ENCODE measurements at places on chromosomes 2 and 18.

- no peak for DNase-seq
Observed at GRCh38 chr18:33575451-33575850, 2.6 kb upstream of the ASXL3 start.

- no peak for DNase-seq
Observed at GRCh38 chr2:196376984-196377877, 205.9 kb upstream of the STK17B start.

DNA sequence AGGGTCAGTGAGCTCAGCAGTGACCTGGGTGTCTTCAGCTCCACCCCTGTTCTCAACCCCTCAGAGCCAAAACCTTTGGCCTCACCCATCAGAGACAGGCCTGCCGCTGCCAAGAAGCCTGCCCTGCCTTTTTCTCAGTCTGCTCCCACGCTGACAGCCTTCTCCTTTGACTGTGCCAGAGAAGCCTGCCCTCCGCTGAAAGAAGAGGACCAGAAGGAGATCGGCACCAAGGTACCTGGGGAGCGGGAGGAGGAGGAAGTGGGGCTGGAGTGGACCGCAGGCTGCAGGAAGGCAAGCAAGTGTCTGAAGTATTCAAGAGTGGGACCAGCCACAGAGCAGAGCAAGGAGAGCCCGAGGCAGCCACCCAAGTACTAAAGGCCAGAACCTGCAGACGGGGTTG, 33.2 kb downstream of the TOGARAM2 start:
- no peak for DNase-seq

DNA sequence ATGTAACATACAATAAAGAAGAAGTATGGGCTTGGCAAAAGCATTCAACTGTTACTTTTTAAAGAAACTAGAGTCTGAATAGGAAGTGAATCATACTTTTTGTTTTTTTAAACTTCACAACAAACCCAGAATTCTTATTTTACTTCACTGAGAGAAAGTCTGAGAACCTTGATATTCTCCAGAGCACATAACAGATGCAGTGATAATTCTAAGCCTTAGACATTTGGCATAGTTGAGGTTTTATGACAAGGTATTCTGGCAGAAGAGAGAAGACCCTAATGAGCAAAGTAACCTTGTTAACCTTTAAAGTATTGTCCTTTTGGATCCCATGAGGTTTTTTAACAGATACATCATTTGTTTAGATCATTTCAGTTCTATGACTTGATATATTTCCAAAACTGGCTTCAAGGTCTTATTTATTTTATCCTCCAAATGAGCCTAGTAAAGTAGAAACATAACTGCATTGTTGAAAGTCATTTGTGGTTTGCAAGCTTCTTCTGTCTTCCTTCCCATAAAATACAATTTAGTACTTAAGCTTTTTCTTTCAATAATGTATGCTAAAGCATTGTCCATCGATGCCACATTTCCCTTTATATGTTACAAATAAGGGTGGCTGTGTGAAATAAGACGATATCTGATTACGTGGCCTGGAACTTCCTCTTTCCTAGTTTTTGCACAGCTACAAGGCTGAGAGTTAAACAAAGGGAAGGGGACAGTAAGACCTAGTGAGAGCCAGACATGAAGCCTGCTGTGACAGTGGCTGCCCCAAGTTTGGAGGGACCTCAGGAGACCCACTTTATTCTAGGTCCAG, 86.1 kb upstream of the ITPRID2 start:
- no peak for DNase-seq

- DNase-seq = no peak
Observed at GRCh38 chr2:235981631-235982030, 186.6 kb downstream of the GBX2 start.

DNA sequence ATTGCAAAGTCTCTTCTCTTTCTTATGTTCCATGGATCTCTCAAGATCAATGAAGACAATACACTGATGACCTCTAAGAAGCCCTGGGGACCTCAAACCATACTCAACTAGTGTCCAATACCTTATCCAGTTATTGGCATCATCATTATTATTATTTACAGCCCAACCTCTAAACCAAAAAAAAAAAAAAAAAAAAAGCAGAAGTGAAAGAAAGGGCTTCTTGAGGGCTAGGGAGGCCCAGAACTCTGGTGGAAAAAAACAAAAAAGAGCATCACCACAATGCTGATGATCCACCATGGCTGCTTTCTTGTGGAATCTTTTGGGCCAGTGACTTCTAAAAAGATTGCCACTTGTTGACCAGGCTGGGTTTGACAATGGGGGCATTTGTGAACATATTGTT, 324.9 kb downstream of the LPIN1 start:
- no peak for DNase-seq

DNA sequence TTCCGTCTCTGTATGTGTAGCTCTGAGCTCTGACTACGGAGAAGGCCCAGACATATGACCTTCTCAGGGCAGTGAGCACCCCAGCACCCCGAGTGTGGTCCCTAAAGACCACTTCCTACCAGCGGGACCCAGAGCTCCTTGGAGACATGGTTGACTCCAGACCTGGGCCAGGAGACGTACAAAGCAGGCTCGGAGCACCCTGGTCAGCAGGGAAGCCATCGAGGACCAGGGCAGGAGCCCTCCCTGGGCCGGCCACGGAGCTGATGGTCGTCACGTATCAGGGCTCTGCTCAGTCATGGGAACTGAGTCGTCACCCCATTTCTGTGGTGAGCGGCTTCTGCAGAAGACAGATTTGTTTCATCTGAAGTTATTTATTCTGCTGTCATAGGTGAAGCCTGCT, 12.8 kb upstream of the NEU4 start:
- DNase-seq = no peak

DNA sequence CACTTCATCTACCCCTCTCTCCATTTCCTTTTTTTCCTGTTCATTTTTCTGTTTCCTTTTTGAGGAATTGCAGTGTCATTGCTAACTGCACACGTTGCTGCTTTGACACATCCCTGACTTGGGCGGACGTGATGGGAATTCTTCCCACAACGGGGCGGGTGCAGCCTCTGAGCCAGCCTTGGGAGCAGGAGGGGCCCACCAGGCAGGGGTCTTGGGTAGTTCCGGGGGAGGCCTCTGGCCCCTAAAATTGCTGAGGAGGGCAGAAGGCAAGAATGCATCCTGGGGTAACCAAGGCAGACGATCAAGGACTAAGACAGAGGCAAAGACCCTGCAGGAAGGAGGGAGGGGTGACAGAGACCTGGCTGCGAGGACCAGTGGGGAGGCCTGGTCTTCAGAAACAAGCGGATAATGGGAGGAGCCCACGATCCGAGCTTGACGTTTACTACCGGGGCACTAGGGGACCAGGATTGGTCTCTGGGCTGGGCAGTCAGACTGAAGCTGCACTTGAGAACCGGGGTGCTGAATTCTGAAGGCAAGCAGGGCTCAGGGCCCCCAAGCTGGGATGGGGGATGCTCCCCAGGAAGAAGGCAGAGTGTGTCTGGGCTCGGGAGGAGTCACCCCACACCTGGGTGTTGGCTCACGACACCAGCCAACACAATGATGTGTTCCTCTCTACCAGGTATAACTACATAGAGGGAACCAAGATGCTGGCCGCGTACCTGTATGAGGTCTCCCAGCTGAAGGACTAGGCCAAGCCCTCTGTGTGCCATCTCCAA, 14.8 kb upstream of the CNDP1 start:
- DNase-seq = no peak

DNA sequence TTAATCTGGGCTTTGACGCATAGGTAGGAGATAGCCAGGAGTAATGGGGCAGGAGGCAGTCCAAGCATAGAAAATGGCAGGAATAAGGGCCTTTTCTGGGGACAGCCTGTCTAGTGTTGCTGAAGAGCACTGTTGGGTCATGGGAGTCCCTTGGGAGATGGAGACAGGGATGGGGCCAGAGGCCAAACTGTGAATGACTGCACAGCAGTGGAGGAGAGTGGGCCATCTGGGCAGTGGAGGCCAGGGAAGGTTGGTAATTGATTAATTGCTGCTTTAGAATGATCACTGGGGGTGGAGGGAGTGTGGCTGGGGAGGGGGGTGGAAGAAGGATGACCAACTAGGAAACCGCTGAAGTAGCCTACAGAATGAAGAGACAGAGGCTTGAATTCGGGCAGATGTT, 28.6 kb upstream of the CREG2 start:
- no peak for DNase-seq

GRCh38 chr2:10792660-10793400, 19.8 kb downstream of the PDIA6 start:
- DNase-seq = no peak

DNA sequence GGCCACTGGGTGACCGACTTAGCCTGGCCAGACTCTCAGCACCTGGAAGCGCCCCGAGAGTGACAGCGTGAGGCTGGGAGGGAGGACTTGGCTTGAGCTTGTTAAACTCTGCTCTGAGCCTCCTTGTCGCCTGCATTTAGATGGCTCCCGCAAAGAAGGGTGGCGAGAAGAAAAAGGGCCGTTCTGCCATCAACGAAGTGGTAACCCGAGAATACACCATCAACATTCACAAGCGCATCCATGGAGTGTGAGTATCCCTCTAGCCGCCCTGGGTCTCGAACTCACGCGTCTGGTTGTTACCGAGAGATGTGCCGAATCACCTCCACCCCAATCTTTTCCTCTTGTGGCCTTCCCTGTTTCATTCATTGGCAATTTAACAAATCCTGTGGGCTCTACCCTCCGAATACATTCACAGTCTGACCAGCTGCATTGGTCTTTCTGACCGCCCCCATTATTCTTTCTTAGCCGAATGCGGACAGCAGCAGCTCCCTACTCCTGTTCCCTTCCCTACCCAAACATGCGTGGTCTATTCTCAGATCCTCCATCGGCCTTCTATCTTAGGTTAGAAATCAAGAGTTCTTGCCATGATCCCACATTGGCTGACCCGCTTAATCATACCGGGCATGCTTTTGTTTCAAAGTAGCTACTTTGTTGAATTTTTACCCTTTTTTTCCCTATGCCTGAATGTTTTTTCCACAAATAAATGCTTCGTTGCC, 631 bp downstream of the RPL31 start:
- DNase-seq = no peak

DNA sequence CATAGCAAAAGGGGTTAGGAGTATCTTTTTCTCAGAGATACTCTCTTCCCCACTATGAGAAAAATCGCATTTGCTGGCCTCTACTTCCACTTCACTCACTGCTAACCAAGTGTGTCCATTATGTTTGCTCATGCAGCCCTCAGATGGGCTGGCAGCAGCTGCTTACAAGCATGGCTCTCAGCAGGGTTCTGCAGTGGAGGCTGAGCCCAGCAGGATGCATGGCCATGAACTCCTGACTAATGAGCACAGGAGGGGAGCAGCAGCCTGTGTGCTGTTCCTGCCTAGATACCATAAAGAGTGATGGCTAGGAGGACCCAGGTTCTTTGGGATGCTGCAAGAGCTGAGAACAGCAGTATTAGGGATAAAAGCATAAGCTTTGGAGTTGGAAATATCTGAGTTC, 316.9 kb upstream of the THSD7B start:
- no peak for DNase-seq

- DNase-seq = no peak
Observed at GRCh38 chr18:53165770-53166169, 825.8 kb downstream of the DCC start.

DNA sequence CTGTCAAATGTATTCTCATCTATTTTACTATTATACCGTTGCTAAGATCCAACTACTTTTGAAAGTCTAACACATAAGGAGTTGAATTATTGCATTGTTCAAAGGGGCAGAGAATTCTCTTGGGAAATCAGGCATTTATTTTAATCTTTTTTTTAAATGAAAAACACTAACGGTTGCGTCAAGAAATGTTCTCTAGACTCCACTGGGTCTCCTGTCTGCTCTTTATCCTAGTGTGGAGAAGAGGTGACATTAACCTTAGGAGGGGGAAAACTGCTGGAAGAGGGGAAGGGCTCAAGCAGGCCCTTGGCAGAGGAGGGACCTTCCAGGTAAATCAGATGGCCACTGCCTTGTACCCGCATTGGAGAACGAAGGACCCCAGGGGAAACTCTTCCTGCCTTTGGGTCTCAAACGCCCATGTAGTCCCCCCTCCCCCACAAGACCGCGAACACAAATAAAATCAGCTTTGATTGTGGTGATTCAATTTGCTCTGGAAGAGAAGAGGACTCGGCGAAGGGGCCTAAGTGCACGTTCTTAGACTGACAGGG, 1.1 kb upstream of the APCDD1 start:
- no peak for DNase-seq

DNA sequence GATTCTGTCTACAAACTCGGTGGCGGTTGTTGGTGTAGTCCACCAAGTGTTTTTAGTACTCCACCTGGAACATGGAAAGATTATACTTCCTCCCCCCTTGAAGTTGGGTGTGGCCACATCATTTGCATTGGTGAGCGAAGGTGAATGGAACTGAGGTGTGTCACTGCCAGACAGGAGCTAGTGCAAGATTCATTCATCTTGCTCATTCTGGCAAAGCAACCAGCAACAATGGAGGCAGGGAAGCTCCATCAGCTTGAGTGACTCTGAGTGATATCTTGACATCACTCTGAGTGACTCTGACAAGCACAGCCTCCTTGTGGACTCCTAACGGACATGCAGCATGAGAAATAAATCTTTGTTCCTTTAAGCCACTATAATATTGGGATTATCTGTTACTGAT, 54.7 kb upstream of the SLC1A4 start:
- no peak for DNase-seq

DNA sequence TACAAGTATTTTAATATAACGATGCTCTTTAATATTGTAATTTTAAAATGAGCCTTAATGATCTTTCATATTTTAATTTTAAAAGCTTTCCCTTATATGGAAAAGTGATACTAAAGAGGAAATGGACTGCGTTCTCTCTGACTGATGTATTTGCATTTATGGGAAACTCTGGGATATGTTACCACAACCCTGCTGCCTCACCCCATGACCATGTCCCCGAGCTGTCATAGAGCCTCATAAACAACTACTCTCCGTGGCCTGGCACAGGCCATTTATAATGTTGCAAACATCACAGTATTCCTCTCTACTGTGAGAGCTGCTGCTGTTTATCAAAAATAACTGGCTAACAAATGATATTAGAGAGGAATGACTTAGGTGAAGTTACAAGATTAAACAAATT, 75.8 kb upstream of the SEC11C start:
- no peak for DNase-seq

DNA sequence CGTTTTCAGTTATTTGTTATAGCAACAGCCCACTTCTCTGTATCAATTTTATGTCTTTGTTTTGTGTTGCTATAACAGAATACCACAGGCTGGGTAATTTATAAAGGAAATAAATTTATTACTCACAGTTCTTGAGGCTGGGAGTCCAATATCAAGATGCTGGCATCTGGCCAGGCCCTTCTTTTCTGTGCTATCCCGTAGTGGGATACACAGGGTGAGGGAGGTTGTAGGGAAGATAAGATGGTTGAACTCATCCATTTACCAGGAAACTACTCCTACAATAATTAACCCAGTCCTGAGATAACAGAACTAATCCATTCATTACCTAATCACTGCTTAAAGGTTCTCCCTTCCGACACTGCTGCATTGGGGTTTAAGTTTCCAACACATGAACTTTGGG, 220.7 kb downstream of the TPGS2 start:
- DNase-seq = no peak

Data from stimulated activated CD8-positive, alpha-beta memory T cell treated with anti-CD3 and anti-CD28 coated beads, Interleukin-7, amount 100 ng/mL, for 4 hours (primary cell).